ENCODE measurements at places on chromosomes 12 and 14. TPM values are rescaled to one million over a fixed set of nuclear protein-coding genes. Genes with fewer than 3 reads are reported as not detected.
A peak's percentile ranks its signal among the peaks of the same experiment; 100 is the strongest.

The RASSF8 gene
- 14.2 TPM for total RNA-seq

- no peak for DNase-seq
Observed at GRCh38 chr12:33639975-33640374, 200.4 kb upstream of the SYT10 start.

DNA sequence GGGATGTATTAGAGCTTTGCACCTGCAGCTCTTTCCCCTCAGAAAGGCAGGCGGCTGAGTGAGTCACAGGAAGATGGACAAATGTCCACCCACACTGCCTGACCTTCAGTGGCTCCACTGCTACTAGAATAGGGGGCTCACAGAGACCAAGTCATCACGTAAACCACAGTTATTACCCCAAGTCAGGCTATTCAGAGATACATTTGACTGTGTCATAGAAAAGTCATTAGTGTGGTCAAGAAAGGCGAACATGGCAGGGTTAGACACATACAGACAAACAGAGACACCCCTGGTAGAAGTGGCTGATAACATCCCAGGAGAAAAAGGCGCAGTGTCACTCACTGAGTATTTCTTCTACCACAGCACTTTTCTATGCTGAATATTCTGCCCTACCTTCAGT lies 36.0 kb downstream of the GCH1 start:
- no peak for DNase-seq

- no peak for DNase-seq
Observed at GRCh38 chr14:64715146-64715627, 11.0 kb downstream of the PLEKHG3 start.

DNA sequence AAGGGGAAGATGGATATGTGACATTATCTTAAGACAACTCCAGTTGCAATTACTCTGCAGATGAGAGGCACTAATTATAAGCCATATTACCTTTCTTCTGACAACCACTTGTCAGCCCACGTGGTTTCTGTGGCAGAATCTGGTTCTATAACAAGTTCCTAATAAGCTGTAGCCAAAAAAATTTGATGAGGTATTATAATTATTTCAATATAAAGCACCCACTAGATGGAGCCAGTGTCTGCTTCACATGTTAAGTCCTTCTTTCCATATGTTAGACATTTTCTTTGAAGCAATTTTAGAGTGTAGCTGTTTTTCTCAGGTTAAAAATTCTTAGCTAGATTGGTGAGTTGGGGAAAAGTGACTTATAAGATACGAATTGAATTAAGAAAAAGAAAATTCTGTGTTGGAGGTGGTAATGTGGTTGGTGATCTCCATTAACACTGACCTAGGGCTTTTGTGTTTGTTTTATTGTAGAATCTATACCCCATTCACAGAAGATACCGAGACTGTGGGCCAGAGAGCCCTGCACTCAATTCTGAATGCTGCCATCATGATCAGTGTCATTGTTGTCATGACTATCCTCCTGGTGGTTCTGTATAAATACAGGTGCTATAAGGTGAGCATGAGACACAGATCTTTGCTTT lies 36.9 kb downstream of the PSEN1 start:
- no peak for DNase-seq

The CLEC12A gene
- total RNA-seq: 0.59 TPM

DNA sequence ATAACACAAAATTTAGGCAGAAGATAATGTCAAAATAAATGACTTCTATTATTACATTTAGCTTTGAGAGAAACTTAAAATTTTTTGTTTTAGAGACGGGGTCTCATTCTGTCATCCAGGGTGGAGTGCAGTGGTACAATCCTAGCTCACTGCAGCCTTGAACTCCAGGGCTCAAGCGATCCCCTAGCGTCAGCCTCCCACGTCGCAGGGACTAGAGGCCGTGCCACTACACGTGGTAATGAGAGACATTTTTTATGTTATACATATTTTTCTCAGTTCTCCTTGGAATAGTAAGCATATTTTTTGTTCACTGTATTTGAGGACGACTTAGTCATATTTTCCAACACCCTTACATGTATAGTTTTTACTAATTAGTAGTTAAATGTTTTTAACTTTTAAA lies 21.5 kb upstream of the NUDT4 start:
- no peak for DNase-seq

GRCh38 chr14:96088481-96088880 lies 49.3 kb downstream of the C14orf132 start:
- DNase-seq: no peak

The GLI1 gene
- 2.0 TPM for total RNA-seq

The TAS2R50 gene
- 0.86 TPM for total RNA-seq

The PAH gene
- 1.3 TPM for total RNA-seq

The RFLNA gene
- 44.8 TPM for total RNA-seq

DNA sequence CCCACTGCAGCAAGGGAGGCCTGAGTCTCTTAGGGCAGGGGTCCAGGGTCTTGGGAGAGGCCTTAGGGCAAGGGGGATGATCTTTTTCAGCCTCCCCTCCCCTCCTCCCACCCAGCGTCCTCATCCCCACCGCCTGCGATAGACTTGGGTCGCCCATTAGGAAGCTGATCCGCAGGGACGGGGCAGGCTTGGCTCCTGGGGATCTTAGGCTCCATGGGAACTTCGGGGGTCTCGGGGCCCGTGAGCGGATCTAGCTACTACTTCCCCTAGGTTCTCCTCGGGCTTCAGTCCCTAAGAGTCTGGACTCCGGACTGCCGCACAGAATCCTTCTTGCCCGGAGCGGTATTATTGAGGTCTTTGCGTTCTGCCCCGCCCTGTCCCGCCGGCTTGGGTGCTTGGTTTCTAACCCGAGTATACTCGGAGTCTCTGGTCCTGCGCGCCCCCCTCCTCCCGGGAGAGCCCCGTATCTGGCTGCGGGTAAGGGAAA lies 2.2 kb upstream of the PTHLH start:
- DNase-seq: no peak

- no peak for DNase-seq
Observed at GRCh38 chr12:29427964-29428363, 47.0 kb upstream of the ERGIC2 start.

- DNase-seq: no peak
Observed at GRCh38 chr12:123723765-123724164, 11.6 kb downstream of the ATP6V0A2 start.

DNA sequence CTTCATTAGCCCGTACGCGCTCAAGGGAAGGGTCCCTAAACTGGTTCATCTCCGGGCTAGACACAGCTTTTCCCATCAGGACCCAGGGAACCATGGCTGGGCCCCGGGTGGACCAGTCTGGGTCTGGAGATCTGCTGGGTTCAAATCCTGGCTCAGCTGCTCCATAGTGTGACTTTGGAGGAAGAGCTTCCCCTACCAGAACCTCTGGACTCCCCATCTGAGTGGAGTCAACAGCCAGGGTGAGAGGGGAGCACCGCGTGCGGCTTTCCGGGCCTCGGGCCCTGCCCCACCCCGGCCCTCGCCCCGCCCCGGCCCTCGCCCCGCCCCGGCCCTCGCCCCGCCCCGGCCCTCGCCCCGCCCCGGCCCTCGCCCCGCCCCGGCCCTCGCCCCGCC lies 41.2 kb downstream of the BEGAIN start:
- DNase-seq: peak; percentile 49

The FAM161B gene
- total RNA-seq: 3.0 TPM

The ADAMTS20 gene
- not detected for total RNA-seq

The CD27 gene
- 1.9 TPM for total RNA-seq

The LDHB gene
- total RNA-seq: 565 TPM

GRCh38 chr14:62934439-62934838 lies 110.8 kb downstream of the KCNH5 start:
- DNase-seq: no peak

The SAMD15 gene
- not detected for total RNA-seq

DNA sequence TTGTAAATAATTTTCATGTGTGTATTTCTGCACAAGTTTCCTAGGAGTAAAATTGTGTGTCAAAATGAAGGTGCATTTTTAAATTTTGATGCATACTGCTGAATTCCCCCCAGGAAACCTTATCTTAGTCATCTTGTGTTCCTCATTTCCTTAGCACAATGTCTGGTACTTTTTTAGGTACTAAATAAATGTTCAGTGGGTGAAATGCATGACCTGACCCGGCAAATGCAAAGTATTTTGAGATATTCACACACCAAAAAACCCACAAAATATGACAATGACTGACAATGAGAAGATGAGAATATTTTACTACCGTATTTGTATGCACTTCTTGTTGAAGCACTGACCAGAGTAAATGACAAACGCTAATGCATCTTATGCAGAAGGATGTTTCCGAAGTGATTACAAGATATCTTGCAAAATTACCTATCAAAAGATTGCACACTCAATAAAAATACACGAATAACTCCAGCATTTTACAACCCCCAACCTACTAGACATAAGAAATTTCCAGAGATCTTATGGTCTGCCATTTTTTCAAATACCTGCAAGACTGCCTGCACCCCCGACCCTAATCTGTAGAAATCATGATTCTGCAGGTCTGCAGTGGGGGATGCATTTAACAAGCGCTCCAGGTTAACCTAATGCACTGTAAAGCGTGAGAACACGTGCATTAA lies 895 bp upstream of the PRKAB1 start:
- DNase-seq: no peak

- DNase-seq: peak; percentile 56
Observed at GRCh38 chr12:104957719-104958000, 430 bp downstream of the SLC41A2 start.

GRCh38 chr14:49972131-49972671 lies 79.3 kb downstream of the ARF6 start:
- DNase-seq: peak; percentile 79

DNA sequence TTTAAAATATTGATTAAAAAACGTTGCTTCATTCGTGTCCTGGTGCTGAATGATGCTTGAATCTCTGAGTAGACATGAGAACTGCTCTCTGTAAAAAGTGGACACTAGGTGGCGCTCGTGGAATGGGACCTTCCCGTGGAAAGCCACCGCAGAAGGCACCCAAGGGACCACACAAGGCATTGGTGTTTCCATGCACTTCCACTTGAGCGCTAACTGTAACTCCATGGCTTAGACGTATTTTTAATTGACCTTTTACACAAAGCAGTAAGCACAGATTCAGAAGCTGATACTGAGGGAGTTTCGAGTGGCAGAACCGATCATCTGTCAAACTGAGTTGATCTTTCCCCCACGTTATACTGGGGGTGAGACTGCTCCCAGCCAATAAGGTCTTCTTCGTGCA lies 135.3 kb downstream of the PRKCH start:
- peak; percentile 90 for DNase-seq

DNA sequence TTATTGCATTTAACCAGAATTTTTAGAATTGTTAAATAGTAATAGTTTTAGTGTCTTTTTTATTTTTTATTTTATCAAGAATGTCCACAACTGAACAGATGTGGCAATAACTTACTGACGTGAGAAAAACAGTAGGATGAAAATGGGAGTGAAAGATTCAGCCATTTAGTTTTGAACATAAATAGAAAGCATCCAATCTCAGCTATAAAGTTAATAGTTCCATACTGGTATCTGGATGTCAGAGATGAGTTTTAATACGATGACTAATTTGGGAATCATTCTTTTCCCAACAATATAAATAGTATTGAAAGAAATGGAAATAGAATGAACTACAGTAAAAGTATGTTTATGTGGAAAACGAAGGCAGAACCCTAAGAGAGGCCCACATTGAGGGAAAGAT lies 159.4 kb downstream of the EPS8 start:
- no peak for DNase-seq

The WNT1 gene
- not detected for total RNA-seq

The TSPAN8 gene
- total RNA-seq: 1,318 TPM

DNA sequence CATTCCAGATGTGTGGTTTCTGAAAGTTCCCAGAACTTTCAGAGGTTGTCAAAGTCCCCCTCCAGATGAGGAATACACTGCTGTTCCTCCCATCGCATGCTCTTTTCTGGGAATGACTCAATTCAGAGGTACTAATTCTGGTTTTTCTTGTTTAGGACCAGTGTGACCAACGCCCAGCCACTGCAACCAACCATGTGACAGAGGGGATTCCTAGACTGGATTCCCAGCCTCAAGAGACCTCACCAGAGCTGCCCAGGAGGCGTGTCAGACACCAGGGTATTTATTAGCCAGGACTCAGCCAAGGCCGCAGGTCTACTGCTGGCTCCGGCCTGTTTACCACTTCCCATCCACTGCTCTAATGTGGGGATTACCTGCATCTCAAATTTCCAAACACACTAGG lies 24.2 kb downstream of the TRAFD1 start:
- DNase-seq: no peak

- no peak for DNase-seq
Observed at GRCh38 chr14:73289308-73289707, 52.0 kb downstream of the PAPLN start.

The PLCZ1 gene
- total RNA-seq: not detected

GRCh38 chr14:48430805-48431204 lies 755.4 kb upstream of the MDGA2 start:
- DNase-seq: no peak

DNA sequence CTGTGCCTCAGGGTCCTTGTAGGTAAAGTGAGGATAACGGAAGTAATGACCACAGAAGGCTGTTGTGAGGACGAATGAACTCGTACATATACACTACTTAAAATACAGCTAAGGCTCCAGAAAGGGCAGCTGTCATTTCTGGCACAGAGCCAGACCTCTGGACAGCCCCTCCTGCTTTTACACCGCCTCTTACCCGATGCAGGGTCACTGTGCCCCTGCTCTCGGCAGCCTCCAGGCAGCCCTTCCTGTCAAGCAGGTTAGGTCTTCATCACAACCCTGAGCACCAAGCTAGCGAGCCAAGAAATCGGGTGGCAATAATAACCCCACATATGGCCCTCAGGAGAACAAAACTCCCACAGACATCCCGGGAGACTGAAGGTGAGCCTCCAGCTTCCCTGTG lies 8.5 kb downstream of the TMEM229B start:
- no peak for DNase-seq

DNA sequence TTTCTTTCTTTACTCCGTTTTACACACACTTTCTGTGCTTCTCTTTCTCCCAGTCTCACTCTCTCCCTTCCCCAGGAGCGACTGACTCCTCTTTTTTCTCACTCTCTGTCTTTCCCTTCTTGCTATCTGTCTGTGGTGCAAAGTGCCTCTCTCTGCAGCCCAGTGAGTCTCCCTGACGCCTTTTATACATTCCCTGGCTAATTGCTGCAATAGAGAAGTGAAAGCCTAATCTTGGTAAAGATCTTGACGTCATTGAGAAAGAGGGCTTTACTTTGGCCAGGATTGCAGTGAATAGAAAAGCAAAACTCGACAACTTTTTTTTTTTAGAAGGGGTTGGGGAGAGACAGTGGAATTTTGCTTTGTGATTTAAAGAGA lies 706 bp upstream of the DIO2 start:
- DNase-seq: no peak

The ALDH1L2 gene
- total RNA-seq: 1.3 TPM

- DNase-seq: no peak
Observed at GRCh38 chr14:50357124-50357523, 39.6 kb downstream of the CDKL1 start.

GRCh38 chr12:103600967-103601728 lies 14.1 kb downstream of the STAB2 start:
- no peak for DNase-seq

DNA sequence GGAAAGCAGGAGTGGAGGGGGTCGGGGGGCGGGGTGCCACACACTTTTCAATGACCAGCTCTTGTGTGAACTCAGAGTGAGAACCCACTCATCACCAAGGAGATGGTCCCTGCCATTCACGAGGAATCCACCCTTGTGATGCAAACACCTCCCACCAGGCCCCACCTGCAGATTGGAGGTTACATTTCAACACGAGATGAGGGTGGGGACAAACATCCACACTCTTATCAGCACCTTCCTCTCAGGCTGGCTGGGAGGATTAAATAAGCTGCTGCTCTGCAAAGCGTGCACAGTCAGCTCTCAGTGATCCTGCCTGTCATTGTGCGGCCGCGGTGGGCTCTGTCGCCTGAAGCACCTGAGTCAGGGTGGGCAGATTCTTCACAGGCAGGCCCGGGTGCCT lies 39.7 kb downstream of the AACS start:
- no peak for DNase-seq

The SLC2A13 gene
- 39.0 TPM for total RNA-seq

- peak; percentile 79 for DNase-seq
Observed at GRCh38 chr12:47819138-47819895, 386 bp downstream of the HDAC7 start.

All from colonic mucosa (tissue), 4 donors.